Iris pigment epithelial cell (primary cell): ENCODE measurements at places on chromosomes 4 and X.

- no peak for DNase-seq
Measured at GRCh38 chr4:78355306-78355705, 196.3 kb upstream of the ANXA3 start.

DNA sequence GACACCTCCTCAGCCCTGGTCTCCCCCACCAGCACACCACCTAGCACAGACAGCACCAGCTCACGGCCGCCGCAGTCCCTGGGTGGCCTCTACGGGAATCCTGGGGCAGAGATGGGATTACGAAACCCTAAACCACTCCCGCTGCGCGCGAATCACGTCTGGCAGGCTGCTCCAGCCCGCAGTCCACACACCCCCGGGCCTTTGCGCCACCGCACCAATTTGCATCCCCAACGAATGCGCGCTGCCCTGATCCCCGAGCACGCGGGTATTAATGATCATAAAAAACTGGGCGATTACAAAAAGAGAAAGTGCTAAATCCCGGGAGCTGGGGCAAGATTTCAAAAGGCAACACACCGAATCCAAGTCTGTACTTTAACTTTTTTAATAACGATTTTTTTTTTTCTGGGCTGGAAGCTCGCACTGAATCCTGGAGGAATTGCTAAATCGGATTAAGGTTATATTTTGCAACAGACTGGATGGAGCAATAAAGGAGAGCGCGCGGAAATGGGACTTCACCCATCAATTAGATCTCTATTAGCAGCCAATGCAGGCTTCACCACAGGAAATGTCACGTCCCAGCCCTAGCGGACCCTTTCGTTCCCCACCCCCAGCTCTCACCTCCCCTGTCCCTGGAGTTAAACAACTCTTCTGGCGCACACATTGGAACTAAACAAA lies 69.8 kb upstream of the TMEM33 start:
- peak; percentile 15 for DNase-seq

- peak; percentile 16 for DNase-seq
Measured at GRCh38 chr4:123350191-123350544, 46.4 kb upstream of the SPRY1 start.

GRCh38 chrX:79080141-79080540 lies 64.3 kb upstream of the GPR174 start:
- DNase-seq: peak; percentile 32

GRCh38 chr4:156295676-156296195 lies 342.1 kb upstream of the CTSO start:
- DNase-seq: peak; percentile 71

DNA sequence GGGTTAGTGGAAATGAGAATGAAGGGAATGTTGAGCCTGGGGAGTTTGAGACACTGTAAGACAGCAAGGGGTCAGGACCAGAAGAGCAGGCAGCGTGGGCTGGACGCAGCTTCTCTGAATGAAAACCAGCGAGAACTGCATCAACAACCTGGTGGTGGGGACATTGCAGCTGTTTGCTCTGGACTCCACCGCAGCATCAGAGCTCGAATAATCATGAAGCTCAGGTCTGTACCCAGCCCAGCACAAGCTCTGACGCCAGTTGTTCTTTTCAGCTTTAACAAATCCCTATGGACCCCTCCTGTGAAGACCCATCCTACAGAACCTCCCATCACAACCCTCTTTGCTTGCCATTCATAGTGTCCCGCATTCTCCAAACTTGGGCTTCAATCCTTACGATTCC lies 106.8 kb upstream of the PNPLA4 start:
- DNase-seq: no peak

- DNase-seq: peak; percentile 34
Measured at GRCh38 chrX:133290076-133290475, 71.9 kb upstream of the TFDP3 start.

GRCh38 chrX:57652705-57653104 lies 27.4 kb downstream of the NLRP2B start:
- no peak for DNase-seq

- peak; percentile 16 for DNase-seq
Measured at GRCh38 chrX:140467211-140467610, 37.7 kb downstream of the SOX3 start.

- no peak for DNase-seq
Measured at GRCh38 chr4:160141206-160141605, 1038.3 kb downstream of the RAPGEF2 start.

GRCh38 chr4:176191974-176192373 lies 3.4 kb downstream of the SPATA4 start:
- no peak for DNase-seq

DNA sequence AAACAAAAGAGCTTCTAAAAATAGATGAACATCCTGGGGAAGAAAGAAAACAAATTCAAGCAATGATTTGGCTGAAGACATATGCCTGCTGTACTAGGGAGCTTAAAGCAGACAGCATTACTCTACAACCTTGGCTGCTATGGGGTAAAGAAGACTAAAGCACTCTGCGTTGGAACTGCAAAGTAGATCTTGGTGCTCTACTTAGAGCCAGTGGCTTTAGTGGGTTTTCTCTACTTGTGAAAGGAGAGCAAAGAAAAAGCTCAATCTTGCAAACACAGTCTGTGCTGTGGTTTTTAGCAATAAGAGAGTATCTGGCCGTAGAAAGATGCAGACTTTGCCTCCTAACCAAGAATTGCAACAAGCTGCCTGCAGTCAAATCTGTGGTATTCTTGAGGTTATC lies 334.7 kb upstream of the NDST3 start:
- DNase-seq: no peak

- DNase-seq: peak; percentile 98
Measured at GRCh38 chr4:121255986-121256750, 92.0 kb upstream of the TNIP3 start.

DNA sequence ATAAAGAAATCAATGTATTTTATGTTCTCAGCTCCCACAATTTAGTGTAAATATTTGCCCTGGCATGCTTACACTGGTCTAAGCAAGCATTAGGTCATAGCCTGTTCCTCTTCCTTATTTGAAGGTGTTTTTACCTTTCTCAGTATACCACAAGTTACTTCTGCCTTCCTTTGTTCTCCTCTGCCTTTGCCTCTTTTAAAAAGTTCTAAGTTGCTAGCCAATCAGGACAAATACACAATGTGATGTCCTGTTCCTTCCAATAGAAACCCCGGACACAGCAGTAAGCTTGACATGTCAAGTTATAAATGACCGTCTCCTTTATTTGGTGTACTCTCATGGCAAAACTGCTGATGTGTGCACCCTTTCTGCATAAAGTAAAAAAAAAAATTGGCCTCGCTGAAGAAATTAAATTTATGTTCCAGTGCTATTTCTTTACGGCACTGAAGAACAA lies 49.4 kb downstream of the UGT2B10 start:
- DNase-seq: no peak

GRCh38 chrX:10457092-10457491 lies 163.3 kb downstream of the MID1 start:
- peak; percentile 63 for DNase-seq

DNA sequence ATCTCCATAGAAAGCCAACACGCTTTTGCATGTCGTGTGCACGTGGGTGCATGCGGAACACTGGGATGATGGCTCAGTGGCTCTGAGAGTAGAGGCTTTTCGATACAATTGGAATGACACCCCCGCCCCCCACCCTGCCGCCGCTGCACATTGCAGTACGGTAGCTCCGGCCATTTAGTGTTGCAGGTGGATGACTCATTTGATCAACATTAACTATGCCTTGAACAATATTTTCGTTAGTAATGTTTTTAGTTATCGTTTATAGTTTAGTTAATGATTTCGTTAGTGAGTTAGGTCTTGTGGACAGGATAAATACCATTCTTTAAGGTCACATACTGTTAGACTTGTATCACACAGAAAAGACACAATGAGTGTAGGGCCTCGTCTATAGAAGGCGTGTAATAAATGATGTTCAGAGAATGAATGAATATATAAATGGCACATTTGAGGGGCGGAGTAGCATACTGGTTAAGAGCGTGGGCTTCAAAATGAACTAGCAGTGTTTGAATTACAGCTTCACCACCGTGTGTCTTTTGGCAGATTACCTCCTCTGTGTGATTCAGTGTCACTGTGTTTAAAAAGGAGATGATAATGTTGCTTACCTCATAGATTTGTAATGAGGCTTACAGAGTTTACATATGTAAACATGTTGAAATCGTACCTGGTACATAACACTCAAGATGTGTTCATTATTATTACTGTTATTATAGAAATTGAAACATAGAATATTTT lies 67.2 kb upstream of the TENM3 start:
- no peak for DNase-seq

DNA sequence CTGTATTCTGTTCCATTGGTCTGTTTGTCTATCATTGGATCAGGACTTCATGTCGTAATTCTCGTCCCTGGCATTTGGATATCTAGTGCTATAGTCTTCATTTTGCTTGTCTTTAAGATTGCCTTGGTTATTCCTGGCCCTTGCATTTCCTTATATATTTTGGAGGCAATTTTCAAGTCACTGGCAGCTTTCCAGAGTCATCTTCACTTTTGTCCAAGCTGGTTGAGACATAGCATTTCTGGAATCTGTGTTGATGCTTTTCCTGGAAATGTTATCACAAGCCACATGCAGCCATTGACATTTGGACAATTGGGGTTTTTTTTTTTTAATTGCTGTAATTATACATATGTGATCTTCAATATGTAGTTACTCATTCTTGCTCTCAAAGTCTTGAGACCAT lies 45.2 kb upstream of the HGFAC start:
- DNase-seq: no peak

- no peak for DNase-seq
Measured at GRCh38 chr4:131426023-131426758, 1722.9 kb upstream of the PCDH10 start.

DNA sequence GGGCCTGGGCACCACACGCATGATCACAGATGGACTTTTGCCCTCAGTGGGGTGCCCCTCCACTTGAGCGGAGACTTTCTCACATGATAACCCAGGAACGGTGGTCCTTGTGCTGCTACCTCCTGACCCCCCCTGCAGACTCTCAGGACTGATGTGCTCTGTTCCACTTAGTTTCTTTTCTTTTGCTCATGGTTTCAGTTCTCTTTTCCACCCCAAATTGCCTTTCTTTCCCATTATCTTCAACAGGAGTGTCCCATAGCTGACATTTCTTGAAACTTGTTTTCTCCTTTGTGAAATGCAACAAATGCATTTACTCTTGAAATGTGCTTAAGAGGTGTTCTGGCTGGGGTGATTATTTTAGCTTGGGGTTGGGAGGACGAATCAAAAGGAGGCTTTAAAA lies 9.0 kb downstream of the MPC1L start:
- no peak for DNase-seq

GRCh38 chrX:101206471-101206870 lies 13.1 kb upstream of the DRP2 start:
- peak; percentile 58 for DNase-seq

DNA sequence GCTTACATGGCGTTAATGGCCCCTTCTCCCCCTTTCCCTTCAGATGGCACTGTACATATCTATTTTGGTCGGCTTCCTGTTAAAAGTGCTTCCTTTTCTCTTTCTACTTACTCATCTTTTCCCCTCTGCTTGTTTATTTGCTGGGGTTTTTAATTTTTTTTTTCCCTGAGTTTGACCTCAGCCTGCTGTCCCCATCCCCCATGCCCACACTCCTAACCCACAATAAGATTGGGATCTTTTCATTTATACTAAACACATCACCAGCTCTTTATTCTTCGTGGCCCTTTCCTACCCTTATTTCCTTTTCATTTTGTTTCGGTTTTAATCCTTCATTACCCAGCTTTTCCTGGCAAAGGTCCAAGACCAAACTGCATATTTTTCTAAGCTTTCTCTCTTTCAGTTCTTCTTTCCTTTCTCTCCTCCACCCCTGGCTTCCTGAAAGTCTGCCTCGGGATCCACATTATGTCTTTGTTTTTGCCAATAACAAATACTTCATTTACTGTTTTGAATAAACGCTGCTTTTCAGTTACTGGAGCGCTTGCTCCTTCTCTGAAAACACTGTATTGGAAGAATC lies 152.0 kb upstream of the USP9X start:
- peak; percentile 51 for DNase-seq

GRCh38 chr4:40438384-40439026 lies 103.4 kb downstream of the CHRNA9 start:
- no peak for DNase-seq

DNA sequence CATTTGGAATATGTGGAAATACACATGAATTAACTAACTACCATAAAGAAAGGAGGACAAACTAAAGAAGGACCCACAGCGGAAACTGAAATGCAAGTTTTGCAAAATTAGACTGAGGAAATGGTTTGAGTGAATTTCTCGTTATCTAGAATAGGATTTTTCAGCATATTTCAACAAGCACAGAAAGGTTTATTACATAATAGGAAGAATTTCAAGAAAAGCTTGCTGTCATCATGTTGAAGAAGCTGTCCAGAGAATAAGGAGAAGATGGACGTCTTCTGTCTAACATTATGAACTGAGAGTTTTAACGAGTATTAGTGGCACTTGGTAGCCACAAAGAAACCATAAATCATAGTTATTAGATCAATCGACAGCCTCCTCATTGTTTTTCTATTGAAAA lies 45.0 kb downstream of the TEC start:
- DNase-seq: no peak

- no peak for DNase-seq
Measured at GRCh38 chr4:74059161-74059829, 20.8 kb upstream of the CXCL3 start.

DNA sequence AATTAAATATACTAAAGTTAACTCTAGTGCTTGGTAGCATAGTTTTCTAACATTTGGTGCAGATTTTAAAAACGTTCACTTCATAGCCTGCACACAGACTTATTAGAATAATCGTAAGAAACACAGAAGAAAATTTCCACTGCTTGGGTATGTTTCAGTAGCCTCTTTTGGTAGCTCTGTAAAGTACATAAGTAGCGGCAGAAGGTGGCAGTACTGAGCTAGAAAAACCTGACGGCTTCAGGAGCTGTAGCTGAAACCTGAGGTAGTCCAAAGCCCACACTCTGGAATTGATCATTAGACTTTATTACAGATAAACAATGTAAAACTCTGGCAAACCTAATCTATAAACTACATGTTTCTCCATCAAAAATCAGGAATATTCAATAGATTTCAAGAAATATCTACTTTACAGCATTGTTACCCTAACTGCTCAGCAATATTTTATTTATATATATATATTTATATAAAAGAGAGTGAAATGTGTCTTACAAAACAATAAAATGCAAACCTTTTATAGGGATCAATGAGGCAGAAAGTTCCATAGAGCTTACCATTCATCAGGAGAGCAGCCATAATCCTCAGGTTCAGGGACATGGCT lies 88.2 kb downstream of the ATP8A1 start:
- peak; percentile 66 for DNase-seq

DNA sequence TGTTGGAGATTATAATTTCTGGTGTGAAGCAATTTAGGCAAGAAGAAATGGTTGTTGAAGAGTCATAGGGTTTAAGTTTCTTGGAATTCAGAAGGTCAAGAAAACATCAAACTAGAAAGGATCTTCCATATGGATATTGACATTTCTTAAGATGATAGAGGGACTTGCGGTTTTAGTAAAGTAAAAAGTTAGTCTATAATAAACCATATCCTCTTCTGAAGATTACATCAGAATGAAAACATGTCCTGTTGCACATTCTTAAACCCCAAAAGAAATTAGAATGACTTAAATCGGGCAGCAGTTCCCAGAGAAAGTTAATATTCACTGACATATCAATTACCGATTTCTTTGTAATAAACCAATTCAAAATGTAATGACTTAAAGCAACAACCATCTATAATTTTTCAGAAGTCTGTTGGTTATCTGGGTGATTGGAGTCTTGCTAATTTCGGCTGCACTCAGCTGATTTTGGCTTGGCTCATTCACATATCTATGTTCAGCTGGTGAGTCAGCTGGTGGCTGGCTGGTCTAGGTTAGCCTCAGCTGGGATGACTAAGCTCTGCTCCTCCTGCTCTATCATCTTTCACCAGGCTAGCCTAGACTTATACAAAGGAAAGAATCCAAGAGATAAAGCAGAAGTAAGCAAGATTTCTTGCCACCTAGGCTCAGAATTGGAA lies 24.4 kb upstream of the DYNLT3 start:
- DNase-seq: peak; percentile 92

- DNase-seq: no peak
Measured at GRCh38 chr4:2333356-2333841, 71.5 kb upstream of the MXD4 start.
